ENCODE measurements at places on chromosomes 2 and 18.

GRCh38 chr18:79393181-79393634, 2.5 kb upstream of the NFATC1 start:
- no peak for DNase-seq

DNA sequence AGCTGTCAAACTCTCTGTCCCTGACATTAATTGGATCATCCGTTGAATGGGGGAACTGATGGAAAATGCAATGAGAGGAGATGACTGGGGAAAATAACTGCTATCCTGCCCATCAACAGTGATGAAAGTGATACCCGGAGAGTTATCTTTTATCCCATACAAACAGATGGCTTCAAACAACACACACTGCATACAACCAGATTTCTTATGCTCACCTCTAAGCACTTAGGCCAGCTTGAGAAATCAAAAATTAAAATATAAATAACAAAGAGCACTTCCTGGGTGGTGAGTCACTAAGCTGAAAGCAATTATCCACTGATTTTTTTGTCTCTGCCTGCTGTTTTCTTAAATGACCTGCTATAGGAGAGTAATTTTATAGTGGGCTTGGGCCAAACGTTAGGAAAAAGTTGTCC, 237.6 kb upstream of the RGPD4 start:
- DNase-seq: peak; percentile 31

GRCh38 chr2:29502460-29502911, 387.3 kb downstream of the CLIP4 start:
- DNase-seq: no peak

GRCh38 chr2:84855731-84856130, 25.2 kb downstream of the TRABD2A start:
- DNase-seq: no peak

All from NCI-H2029 (cell line).